Cortex of kidney (tissue), 1 donor: ENCODE measurements at places on chromosomes 6 and 20.
A peak's percentile ranks its signal among the peaks of the same experiment; 100 is the strongest.

- DNase-seq = no peak
Observed at GRCh38 chr6:113732384-113732966, 124.7 kb upstream of the MARCKS start.

DNA sequence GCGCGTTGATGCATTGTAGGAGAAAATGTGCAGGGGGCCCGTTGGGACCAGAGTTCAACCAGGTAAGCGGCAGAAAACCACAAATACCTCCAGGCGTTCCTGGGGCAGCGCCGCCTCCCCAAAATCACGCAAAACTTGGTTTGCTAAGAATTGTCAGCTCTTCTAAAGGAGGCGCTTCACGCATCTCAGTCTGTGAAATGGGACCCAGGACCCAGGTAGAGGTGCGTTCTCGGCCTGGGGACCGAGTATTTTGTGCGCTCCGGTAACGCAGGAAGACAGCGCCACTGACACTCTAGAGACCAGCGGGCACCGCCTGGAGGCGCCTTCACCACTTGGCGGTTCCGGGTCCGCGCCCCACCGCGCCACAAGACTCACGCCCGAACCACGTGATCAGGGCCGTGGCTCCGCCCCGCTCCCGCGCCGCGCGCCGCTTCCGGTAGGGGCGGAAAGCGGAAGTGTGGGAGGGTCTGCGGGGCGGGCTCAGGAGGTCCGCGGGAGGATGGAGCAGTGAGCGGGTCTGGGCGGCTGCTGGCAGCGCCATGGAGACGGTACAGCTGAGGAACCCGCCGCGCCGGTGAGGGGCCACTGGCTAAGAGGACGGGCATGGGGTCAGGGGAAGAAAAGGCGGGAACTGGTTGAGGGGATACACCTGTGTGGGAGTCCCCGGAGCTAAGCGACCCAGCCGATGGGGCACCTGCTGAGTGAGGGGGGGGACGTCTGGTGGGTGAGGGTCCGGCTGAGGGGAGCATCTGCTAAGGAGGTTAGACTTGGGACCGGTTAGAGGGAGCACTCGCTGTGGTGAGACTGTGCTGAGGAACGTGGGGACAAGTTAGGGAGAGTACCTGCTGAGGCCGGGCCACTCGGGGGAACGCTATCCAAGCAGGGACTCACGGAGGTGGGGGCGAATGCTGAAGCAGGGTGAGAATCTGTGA, at the start of gene STK4:
TSS of gene STK4 (plus strand) at position 483 of the 932 bp plus-strand sequence. CDS start at position 540, 57 bp downstream.
- peak; percentile 59 for DNase-seq

DNA sequence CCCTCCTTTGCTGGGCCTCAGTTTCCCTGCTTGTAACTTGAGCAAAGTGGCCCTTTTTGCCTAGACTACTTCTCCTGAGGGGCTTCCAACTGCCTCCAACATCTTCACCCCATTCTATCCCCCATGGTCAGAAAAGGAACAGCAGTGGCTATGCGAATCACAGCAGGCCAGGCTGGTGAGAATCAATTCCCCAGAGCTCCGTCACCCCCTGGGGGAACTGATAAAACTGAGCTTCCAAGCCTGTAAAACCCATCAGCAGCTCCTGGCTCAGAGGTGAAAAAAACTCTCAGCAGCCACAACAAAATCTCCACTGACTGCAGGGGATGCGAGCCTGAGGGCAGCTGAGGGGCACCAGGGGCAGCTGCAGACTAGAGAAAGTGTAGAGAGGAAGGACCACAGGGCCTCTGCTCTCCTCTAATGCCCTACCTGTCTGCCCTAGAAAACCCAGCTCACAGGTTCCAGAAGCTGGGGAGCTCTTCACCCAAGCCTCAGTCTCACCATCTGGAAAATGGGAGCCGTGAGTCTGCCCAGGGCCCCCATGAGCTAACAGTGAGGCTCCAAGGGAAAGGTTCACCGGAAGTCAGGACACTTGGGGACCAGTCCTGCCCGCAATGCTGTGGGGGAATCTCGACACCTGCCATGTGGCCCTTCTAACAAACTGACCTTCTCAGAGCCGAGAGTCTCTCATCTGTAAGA, 120.6 kb downstream of the GRM4 start:
- no peak for DNase-seq

DNA sequence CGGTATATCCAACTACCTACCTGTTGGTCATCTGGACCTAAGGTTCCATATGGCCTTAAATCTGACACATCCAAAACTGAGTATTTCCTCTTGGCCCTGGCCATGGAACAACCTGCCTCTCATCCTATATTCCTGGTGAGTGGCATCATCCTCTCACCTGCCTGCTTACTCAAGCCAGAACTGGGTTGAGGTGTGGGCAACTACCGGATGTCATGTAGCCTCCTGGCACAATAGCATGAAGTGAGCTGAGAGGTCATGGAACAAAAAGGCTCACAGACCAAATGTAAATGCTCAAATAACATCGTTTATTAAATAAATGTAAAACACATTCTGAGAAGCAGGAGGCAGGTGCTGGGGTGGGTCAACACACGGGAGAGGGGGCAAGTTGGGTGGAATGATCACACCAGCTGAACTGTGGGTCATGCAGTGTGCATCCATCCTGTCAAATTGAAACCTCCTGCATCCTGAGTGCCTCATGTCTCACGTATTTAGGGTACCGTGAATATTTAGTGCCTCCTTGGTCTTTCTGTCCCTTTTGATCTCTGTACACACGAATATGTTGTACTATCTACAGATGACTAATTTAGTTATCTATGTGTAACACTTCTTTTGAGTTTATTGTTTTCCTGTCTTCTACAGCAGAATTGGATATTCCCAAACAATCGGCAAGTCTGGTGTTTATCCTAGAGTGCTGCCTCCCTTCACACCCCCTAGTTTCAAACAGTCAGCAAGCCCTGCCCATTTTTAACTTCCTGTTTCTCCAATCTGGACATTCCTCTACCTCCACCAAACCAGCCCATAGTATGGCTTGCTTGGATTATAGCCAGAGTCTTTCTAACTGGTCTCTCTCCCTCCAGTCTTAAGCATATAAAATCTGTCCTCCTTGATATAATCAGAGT, 7.9 kb upstream of the POU5F1 start:
- DNase-seq = no peak

GRCh38 chr6:163113358-163113962, 301.1 kb upstream of the QKI start:
- DNase-seq = no peak

GRCh38 chr6:155520078-155520477, 64.4 kb upstream of the NOX3 start:
- no peak for DNase-seq

DNA sequence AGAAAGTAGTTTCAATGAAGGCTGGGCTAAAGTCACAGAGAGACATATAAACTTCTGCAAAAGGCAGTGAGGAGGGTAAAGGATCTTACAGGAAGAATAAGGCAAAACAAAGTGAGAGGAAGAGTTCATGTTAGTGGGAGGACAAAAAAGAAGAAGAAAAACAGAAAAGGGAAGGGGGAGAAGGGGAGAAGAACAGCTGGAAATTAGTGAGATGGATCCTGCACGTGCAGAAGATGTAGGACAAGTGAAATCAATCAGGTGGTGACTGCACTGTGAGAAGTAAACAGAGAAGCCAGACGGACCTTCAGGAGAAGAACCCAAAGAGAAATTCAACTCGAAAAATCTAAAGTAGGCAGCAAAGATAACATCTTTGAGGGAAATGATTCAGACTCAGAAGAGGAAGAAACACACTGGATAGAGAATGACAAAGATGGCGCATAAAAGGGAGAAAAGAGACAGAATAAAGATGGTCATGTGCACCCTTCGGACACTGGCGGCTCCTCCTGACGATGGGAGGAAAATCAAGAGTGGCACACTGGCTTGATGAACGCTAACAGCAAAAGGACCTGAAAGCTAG, 105.9 kb downstream of the MYB start:
- no peak for DNase-seq

DNA sequence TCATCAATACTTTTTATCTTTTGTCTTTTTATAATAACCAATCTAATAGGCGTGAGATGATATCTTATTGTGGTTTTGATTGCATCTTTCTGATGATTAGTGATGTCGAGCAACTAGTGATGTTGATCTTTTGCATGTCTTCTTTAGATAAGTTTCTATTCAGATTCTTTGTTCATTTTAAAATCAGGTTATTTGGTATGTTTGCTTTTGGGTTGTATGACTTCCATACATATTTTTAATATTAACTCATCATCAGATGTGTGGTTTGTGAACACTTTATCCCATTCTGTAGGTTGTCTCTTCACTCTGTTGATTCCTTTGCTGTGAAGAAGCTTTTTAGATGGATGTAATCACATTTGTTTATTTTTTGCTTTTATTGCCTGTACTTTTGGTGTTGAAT, 295.8 kb downstream of the BCKDHB start:
- no peak for DNase-seq

DNA sequence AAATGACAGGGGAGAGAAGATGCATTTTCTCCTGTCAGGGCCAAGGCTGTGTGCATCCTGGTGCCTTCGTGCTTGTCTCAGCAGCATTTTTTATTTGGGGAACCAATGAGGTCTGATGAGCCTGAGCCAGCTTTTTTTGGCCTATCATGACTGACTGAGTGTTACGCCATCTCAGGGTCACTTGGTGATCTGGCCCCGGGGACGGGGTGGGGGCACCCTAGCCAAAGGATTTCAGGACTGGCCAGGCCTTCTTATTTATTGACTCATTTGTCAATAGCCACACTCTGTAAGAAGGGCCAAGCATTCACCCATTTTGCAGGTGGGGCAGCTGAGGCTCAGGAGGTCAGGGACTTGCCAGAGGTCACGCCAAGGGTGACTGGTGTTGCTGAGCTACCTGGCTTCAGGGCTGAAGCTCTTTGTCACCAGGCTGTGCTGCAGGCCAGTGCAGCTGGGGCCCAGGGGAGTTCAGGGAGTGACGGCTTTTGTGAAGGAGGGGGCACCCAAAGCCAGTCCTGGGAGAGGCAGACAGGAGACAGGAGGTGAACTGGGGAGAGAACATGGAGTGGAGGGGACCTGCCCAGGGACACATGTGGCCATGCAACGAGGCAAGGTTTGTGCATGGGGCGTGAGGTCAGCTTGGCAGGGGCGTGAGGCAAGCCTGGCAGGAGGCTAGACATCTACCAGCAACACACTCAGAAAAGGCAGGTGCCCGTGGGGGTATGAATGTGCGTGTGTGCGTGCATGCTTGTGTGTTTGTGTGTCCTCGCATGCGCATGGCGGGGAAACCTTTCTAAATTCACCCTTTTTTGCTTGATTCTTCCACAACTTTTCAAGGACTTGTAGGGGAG, 31.1 kb downstream of the VSTM2L start:
- DNase-seq = no peak

DNA sequence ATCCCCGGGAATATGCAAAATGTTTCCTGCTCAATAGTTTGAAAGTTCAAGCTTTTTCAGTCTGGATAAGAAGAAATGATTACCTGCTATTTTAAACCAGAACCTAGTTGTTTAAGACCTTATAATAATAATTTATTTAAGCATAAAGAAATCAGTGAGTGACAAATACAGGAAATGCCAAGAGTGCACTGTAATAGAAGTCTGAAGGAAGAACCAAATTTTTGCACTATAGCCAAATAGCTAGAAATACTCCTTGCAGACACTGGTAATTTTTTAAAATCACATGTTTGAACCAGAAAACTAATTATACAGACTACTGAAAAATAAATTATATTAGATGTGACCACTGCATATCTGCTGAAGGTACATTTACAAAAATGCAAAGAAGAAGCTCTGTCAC, 93.2 kb downstream of the MMS22L start:
- DNase-seq = no peak

- DNase-seq = no peak
Observed at GRCh38 chr6:104527311-104527710, 332.4 kb downstream of the HACE1 start.

- DNase-seq = no peak
Observed at GRCh38 chr6:167759912-167760311, 66.8 kb upstream of the AFDN start.

DNA sequence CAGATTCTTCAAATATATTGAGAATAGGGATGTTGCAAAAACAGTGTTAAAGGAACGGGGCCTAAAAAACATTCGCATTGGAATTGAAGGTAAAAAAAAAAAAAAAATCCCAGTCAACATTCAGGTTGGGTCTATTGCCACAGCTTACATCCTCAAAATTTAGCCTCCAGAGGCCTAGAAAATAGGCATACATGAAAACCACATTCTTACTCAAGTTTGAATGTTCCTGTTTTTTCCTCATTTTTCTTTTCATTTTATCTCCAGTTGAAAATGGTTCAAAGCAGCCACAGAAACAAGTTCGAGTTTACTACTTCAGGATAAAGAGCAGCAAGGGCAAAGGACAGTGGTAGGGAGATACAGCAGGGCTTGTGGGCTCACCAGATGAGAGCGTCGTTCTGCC, 41.9 kb downstream of the KCTD20 start:
- no peak for DNase-seq

GRCh38 chr20:48850977-48851299, 23.1 kb upstream of the PREX1 start:
- DNase-seq = no peak

DNA sequence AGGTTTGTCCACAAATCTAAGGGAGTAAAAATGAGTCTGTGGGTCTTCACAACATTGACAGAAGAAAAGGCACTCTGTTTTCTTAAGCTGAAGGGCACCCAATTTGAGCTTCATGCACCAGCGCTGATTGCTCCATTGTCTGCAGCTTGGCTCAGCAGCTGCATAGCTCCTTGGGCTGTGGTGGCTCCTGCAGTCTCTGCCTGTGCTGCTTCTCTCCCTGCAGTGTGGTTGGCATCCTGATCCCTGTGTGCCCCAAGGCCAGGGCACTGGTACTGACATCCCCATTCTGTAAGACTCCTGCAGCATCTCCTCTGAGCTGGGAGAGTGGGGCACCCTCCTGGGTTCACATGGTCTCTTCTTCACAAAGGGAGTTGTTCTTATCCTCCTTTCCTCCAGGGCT, 83.2 kb upstream of the B3GAT2 start:
- DNase-seq = no peak

DNA sequence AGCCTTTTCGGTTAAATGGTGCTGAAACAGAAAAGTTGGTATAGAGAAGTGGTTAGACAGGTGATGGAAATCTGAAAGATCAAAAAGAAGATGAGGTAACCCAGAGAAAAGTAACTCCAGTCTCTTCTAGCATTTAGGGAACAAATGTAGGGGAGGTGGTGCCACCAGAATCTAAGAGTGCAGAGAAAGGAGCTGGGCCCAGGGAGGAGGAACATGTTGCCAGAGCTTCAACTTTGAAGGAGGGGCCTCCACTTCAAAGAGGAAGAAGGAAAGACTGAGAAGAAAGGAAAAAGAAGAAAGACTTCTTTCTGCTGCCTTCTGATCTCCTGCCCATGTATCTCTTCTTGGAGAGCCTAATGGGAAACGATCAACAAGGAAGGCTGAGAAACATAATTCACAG, 23.5 kb upstream of the ATRN start:
- DNase-seq = no peak

DNA sequence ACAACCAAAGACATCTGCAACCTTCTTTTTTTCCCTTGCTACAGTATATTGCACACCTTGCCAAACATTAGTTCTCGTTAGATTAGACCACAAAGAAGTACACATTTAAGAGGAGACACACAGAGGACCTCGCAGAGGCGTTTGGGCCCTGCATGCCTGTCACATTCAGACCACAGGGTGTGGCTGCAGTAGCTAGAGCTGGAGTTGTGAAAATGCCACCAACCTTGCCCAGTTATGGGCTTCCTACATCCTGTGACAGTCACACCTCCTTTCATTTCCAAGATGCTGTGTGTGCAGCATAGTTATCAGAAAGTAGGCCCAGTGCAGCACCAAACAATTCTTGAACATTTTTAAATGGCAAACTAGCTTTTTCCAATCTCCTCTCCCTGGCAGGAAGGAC, 2.4 kb downstream of the SYNE1 start:
- DNase-seq = no peak
